RKO (cell line): ENCODE measurements at places on chromosomes 3 and 15.

GRCh38 chr3:5087209-5087608, 34.9 kb upstream of the ARL8B start:
- DNase-seq = no peak

GRCh38 chr15:84812842-84813241, 4.3 kb upstream of the ALPK3 start:
- DNase-seq = no peak

DNA sequence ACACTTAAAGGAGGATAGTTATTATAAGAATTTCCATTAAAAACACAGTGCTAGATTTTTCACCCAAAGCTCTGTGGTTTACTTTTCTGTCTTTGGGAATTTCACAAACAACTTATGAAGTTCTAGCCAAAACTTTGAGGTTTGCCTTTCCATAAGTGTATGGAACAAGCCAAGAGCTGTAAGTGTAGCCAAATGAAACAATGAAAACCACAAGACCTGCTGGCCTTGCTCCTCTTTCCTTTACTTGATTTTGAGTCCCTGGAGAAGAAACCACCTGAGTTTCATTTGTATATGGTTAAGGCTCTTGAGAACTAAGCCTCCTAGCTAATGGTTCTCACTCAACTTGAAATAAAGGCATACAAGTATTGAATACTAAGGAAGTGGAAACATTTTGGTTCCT, 365.3 kb upstream of the EPHA3 start:
- no peak for DNase-seq

- DNase-seq = no peak
These were observed 2.2 kb upstream of the THRB start for GRCh38 chr3:24496529-24497482.

DNA sequence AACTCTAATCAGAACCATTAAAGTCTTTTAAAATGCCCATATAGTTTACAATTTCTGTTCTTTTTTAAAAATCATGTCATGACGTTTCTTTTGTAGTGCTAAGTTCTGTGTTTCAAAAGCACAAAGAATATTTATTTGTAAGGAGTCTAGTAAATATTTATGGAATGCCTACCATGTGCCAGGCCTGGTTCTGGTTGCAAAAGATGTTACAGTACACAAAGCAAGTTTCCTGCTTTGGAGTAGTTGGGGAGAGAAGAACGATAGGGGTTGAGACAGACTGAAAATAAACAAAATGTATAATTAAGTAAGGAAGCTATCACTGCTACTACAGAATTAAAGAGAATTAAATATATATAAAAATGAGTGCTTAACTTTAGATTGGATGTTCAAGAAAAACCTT, 86.8 kb upstream of the CMSS1 start:
- DNase-seq = no peak

GRCh38 chr3:188881954-188882641, 289.7 kb upstream of the TPRG1 start:
- peak; percentile 76 for DNase-seq

- no peak for DNase-seq
These were observed 132.1 kb upstream of the SATB1 start for GRCh38 chr3:18557216-18557615.

GRCh38 chr3:55965776-55966175, 478.7 kb upstream of the WNT5A start:
- DNase-seq = no peak

DNA sequence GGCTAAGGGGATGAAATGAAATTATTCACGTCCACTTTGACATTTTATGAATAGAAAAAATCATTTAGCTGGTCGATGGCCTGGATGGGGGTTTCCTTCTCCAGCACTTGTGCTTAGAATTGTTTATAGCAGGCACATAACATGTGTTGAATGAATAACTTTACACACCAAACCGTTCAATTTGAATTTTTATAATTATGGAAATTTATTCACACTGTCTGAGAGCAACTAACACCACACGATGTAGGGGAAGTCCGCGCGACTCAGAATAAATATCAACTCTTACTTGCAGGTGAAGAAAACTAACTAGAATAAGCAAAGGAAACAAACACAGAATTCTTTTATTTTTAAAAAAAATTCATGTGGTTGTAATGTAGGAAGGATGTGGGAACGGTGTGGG, 81.3 kb downstream of the MINAR1 start:
- DNase-seq = no peak

DNA sequence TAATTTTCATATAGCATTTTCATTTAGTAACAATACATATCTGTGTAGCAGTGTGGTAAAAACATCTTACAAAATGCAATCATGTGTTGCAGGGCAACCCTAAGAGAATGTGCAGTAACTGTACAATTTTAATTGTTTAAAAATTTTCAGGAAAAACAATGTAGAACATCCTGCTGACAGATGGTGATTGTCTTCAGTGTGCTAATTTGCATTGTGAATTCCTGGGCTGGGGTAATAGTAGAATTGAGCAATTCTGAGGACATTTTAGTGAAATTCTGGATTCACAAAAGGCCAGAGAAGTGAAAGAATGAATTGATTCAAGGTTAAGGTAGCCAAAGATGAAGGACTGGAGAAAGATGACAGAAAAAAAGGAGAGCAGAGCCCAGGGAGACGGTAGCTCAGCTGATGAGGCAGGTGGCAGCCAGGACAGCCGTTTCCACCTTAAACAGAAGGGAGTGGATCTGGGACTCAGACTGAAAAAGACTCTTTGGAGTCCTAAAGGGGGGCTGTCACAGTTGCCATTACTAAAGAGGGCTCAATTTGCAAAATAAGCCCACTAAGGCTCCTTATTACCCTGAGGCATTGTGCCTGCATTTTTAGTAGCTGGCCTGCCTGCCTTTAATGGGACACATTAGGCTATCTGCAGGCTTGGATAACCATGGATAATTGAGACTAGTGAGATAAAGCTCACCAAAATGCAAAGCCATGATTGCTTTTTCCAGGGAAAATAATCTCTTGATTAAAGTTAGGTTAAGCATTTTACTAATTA, 8.6 kb downstream of the MAP3K13 start:
- no peak for DNase-seq

- DNase-seq = no peak
These were observed 52.6 kb downstream of the MBNL1 start for GRCh38 chr3:152321200-152321954.

GRCh38 chr15:47184003-47184907, 533.0 kb upstream of the SEMA6D start:
- DNase-seq = no peak

DNA sequence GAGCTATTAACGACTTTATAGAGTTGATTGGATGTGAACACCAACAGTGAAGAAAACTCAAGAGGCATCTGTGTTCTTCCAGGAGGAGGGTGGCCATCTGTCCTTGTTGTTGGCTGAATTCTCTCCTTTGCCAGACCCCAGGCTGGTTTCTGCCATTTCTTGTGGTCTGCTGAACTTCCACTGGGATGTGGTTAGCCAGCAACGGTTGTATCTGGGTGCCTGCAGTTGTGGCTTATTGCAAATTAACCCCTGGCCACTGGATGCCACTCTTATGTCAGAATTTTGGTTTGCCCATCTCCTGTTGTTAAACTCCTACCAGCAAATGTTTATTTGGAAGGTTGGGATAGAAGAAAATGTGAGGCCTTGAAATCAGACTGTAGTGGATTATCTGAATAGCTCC, 163.6 kb upstream of the TBC1D5 start:
- DNase-seq = no peak

GRCh38 chr3:138081371-138082084, 33.9 kb downstream of the DZIP1L start:
- no peak for DNase-seq

DNA sequence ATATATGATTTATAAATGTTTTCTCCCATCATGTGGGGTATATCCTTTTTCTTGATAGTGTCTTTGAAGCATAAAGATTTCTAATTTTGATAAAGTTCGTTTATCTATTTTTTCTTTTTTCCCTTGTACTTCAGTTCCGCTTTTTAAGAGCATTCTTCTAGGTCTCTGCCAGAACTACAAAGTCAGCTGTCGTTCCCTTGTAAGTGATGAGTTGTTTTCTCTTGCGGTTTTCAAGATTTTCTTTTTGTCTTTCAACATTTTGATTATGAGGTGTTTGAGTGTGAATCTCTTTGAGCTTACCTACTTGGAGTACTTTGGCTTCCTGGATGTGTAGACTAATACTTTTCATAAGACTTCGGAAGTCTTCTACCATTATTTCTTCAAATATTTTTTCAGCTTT, 9.3 kb upstream of the PRICKLE2 start:
- DNase-seq = no peak

DNA sequence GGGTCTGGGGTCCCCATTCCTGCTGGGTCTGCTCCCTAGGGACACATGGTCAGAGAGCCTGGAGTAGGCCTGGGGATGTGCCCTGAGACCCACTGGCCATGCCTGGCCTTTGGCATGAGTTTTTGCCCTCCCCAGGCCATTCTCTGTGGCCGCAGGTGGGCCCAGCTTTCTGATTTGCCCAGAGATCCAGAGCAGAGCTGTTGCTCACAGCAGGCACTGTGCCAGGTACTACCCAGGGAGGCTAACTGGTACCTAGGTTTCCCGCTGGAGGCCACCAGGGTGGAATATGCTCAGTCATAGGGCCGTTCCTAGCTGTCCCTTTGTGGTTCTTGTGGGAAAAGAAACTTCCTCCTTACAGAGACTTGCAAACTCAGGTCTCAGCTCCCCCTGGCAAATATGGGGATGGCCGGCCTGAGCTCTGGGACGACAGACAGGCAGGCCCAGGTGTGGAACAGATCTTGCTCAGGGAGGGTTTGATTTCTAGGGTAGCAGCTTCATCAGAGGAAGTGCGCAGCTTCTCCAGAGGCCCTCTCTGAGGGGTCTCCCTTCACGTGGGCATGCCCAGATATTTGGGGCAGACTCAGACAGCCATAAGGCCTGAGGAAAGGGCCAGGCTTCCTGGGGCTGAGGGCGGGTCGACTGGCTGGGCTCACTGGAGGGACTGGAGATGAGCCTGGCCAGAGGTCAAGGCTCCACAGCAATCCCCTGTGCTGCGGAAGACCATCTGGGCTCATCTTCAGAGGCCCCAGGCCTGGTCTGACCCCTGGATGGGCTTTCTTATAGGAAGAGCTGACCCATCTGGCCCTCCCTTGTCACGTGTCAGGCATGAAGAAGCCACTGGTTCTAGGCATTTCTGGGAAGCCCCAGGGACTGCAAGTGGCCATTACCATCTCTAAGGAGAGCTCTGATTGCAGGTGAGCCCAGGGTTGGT, 28.0 kb downstream of the ACAA1 start:
- no peak for DNase-seq

- DNase-seq = no peak
These were observed 11.0 kb upstream of the ILDR1 start for GRCh38 chr3:122033023-122033422.

DNA sequence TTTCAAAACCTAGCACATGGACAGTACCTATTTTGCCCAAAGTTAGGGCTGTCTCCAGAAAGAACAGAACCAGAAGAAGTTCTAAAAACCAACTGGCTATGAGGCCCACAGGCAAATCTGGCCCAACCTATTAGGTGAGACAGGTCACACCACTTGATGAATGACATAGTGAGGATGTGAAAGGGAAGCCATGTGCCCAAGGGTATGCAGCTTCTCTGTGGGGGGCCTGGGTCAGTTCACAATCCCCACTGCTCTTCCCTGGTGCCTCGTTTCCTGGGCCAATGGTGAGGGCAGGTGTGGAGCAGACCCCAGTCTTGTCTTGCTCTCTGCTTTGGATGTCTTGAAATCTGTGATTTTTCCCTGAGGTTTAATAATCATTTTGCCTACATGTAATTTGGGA, 8.9 kb downstream of the INSYN1 start:
- DNase-seq = no peak

- DNase-seq = no peak
These were observed 49.8 kb downstream of the POMGNT2 start for GRCh38 chr3:43055806-43056770.

DNA sequence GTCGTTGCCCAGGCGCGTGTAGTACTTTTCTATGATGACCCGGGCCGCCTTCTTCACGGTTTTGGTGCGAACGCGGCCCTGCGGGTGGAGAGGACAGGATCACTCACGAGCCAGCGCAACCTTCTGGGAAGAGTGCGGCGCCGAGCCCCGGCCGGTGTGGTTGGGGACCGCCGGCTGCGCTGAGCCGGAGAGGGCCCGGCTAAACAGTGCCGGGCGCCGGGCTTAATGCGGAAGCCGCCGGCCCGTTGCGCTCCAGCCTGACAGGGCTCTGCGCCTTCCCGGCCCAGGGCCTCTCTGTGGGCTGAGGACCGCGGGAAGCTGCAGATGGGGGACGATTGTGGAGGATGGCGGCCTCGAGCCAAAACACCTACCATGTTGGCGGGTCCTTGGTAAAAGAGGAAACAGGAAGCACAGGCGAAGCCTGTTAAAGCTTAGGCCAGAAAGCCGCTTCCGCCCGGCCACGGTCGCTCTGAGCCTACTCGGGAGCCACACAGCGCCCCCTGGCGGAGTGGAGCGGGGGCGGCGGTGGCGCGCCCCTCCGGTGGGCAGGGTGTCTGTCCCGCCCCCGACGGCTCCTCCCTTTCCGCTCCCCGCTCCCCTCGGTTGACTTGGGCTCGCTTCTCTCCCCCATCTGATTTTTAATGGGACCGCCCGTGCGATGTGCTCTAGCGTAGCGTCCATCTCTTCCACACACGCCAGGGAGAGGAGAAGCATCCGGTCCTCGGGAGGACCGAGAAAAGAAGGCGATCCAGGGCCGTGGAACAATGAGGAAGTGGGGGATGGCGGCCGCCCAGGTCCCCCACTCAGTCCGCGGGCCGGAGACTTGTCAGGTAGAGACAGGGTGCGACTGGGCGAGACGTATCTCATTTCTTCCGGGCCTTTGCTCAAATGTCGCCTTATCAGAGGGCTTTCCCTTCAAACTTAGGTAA, at the start of gene RPS17:
TSS of gene RPS17 (minus strand) at position 403 of the 929 bp plus-strand sequence. CDS start at position 374, 29 bp downstream.
- DNase-seq = peak; percentile 95

GRCh38 chr3:141764986-141765385, 1.8 kb downstream of the GRK7 start:
- DNase-seq = no peak

GRCh38 chr15:99906311-99906710, 173.1 kb upstream of the LYSMD4 start:
- no peak for DNase-seq

GRCh38 chr3:159877924-159878323, 110.7 kb upstream of the IL12A start:
- no peak for DNase-seq

- no peak for DNase-seq
These were observed 455.0 kb upstream of the THBS1 start for GRCh38 chr15:39125904-39126303.

DNA sequence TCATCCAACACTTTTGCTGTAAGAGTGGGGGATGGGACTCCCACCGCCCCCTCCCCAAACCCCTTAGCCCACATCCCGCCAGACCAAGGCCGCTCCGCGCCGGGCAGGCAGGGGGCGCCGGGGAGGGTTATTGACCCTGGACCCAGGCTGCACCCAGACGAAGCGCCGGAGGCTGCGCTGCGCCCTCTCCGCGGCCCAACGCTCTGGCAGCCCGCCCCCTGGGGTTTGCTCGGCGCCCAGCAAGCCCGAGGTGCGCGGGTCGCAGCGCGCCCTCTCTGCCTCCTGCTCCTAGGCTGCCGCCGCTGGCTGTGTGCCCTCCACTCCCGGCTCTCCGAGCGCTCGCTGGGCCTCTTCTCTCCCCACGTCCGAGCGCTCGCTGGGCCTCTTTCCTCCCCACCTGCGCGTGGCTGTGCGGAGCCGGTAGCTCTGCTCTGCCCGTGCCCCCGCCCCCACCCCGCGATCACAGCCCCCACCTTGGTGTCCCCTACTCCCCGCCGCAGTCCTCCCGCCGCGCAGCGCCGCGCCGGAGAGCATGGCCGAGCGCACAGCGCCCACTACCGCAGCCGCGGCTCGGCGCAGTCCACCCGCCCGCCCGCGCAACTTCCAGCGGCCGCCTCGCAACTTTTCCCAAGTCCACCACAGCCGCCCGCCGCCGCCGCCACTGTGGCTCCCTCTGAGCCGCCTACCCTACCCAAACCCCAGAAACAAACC, 1.2 kb downstream of the MECOM start:
- DNase-seq = peak; percentile 85

- no peak for DNase-seq
These were observed 72.5 kb upstream of the SLC6A11 start for GRCh38 chr3:10743366-10744097.
